ENCODE measurements at places on chromosomes 4 and X.

DNA sequence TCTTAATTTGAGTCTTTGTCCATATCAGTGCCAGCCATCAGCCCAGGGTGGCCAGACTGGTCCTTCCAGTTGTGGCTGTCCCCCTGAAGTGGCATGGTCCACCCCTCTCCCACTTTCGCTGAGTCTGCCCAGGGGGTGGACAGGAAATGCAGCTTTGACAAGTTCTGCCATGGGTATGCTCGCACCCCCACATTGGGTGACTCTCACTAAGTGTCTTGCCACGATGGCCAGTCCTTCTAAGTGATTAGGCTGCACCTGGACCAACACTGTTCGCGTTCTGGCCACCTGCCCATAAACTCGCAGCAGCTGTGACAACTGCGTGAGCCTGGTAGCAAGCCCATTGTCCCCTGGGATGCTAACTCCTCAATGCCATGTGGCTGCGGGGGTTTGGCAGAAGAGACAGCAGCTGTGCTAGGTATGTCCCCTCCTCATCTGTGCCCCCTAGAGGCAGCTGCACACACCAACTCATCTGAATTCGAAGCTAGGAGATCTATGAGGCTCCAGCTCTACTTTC is 10.0 kb upstream of the LNX1 start:
- peak; percentile 83 for DNase-seq

GRCh38 chrX:34426334-34426733 is 230.8 kb downstream of the TMEM47 start:
- DNase-seq = no peak

- peak; percentile 22 for DNase-seq
Observed at GRCh38 chrX:38991656-38992440, 190.6 kb downstream of the MID1IP1 start.

DNA sequence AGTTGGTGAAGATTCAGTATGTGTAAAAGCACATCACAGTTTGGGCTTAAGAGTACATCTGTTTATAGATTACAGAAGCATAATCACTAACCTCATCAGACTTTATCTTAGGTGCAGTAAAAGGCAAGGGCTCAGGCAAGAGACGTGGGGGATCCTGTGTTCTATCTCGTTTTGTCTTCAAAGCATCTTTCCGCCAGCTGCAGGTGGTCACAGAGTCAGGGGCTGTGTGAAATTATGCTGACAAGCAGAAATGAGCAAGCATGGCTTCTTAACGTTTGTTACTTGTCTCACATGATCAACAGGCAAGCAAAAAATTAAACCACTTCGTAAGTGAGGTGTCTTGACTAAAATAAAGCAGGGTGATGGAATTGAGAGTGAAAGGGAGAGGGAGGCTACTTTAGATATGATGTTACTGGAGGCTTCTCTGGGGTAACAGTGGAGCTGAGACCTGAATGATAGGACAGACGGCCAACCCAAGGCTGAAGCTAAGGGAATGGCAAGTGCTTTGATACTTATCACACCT is 1.4 kb upstream of the TEC start:
- DNase-seq = no peak

- DNase-seq = no peak
Observed at GRCh38 chr4:61143461-61143860, 56.7 kb upstream of the ADGRL3 start.

DNA sequence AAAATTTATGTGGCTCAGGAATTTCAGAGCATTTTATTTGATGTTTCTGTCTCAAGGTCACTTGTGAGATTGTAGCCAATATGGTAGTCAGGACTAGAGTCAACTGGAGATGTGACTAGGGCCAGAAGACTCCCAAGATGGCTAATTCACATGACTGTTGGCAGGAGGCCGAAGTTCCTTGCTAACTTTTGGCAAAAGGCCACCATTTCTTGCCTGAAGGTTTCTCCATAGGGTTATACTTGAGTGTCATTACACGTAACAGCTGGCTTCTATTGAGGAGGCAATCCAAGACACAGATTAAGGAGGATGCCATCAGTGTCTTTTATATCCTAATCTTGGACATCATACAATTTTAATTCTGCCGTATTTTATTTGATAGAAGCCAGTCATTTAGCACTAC is 162.3 kb upstream of the MAOA start:
- no peak for DNase-seq

- no peak for DNase-seq
Observed at GRCh38 chr4:102678107-102678506, 82.7 kb downstream of the MANBA start.

- no peak for DNase-seq
Observed at GRCh38 chr4:17647927-17648326, 33.5 kb downstream of the MED28 start.

- peak; percentile 9 for DNase-seq
Observed at GRCh38 chr4:154305616-154306015, 186.0 kb downstream of the DCHS2 start.

- DNase-seq = no peak
Observed at GRCh38 chr4:109072595-109072994, 229.9 kb downstream of the COL25A1 start.

DNA sequence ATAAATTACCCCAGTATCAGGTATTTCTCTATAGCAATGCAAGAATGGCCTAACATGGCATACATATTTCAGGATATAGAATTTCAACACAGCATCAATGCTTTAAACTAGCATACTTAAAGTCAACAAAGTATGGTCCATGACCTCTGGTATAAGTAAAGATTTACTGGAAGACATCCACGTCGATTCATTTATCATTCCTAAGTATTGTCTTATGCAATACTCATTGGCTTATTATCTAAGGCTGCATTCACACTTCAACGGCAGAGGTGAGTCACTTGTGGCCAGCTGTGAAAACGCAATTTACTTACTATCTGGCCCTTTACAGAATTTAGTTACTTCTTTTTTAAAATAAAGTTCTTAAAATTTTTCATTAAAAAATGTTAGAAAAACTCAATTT is 42.6 kb downstream of the ADGRA3 start:
- no peak for DNase-seq

DNA sequence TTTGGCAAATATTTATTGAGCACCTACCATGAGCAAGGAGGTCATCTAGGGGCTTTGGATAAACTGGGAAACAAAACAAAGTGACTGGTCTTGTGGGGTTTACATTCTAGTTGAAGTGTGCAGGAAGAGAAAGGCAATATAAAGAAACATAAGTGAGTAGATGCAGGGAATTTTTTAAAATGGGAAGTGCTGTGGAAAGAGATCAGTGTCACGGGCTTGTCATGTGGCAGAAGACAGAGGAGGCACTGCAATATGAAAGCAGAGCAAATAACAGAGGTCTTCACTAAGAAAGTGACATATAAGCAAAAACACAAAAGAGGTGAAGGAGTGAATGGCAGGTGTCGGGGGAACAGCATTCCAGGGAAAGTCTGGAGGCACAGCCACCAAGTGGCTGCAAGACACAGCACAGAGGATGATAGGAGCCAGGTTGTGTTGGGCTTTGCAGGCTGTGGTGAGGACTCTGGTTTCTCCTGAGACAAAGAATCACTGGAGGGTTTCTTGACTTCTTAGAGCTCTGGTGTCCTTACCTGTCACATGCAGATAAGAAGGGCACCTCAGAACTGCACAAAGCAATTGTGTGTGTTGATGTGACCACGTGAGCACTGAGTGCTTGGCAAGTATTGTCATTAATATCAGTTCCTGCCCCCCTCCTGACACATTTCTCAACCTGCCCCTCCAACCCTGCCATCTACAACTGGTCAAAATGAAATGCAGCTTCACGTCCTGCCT is 143.5 kb downstream of the TSPAN5 start:
- DNase-seq = no peak

- DNase-seq = no peak
Observed at GRCh38 chrX:103774070-103774642, 2.5 kb upstream of the PLP1 start.

DNA sequence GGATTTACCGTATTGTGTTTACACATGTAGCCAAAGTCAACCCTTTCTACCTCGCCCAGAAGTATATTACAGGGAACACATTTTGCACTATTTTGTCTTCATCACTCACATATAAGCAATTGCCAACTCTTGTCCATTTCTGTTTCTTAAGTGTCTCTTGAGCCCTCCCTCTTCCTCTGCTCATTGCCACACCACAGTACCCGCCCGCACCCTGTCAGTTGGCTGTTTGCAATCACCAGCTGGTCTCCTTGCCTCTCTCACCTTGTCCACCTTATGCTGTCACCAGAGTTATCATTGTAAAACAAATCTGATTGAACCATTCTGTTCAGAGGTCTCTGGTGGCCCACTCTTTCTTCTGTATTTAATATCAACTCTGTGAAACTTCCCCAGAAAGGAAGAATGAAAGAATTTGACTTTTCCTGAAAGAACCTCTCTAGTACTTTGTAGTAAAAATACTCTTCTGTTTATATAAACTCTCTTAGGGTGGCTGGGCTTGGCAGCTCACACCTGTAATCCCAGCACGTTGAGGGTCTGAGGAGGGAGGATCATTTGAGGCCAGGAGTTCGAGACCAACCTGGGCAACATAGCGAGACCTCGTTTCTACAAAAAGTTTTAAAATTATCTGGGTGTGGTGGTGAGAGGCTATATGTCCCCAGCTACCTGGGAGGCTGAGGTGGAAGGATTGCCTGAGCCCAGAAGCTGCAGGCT is 50.2 kb downstream of the ING2 start:
- DNase-seq = no peak

- no peak for DNase-seq
Observed at GRCh38 chr4:110131916-110132315, 66.5 kb downstream of the ELOVL6 start.

DNA sequence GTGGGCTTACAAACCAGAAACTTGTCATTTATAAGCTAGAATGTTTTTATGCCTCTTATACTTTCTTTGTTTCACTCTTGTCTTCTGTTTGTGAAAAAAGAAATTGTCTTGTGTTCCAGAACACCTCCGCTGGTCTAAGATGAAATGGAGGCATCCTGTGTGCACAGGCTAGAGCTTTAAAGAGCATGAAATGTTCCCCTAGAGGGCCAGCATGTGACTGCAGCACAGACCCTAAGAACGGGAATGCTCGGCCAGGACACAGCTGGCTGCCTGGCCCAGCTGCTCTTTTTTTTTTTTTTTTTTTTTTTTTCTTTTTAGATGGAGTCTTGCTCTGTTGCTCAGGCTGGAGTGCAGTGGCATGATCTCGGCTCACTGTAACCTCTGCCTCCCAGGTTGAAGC is 33.6 kb downstream of the SETD7 start:
- DNase-seq = peak; percentile 78

DNA sequence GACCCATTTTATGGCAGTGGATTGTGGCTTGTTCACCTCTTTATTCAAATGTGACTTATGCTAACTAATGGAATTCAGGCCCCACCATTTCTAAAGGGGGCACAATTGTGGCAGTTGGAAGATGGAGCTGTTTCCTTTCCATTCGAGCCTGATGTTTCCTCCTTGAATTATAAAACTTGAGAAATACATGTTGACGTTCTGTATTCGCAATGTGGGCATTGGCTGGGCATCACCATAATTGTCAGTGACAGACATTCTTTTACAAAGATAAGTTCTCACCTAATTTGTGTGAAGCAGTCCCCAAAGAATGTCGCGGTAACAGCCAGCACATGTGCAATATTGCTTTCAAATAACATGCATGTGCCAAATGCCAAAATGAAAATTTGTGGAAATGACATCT is 1070.2 kb upstream of the TENM3 start:
- peak; percentile 12 for DNase-seq

DNA sequence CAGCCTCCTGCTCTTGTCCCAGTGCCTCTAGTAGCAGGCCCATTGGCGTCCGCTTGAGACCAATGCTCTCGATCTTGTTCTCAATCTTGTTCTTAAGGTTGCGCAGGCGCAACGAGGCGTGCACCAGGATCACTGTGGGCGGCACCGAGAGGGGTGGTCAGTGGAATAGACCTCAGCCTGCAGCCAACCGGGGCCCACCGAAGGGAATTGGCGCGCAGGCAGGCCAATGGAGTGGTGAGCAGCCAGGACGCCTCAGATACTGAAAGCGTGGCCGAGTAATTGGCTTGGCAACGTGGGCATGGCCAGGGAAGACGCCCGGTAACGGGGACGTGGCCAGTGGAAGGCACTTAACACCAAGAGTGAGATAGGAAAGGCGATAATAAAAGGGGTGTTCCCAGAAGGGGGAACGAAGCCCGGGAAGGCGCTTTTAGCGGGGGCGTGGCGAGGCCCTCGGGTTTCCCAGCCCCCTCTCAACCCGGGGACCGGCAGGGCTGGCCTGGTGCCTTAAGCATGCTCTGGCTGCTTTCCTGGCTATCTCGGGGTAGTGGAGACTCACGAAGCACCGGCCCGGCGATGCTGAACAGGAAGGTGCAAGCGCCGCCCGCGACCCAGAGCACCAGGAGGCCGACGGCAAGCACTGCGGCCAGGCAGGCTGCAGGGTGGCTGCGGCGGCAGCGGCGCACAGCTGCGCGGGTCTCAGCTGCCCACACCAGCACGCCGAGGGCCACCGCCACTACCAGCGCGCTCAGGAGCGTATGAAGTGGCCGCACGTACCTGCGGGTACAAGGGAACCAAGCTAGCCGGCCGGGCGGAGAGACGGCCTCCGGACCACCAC is 1.7 kb downstream of the PRAF2 start:
- peak; percentile 88 for DNase-seq

- DNase-seq = no peak
Observed at GRCh38 chr4:134529629-134530028, 328.0 kb upstream of the PABPC4L start.

DNA sequence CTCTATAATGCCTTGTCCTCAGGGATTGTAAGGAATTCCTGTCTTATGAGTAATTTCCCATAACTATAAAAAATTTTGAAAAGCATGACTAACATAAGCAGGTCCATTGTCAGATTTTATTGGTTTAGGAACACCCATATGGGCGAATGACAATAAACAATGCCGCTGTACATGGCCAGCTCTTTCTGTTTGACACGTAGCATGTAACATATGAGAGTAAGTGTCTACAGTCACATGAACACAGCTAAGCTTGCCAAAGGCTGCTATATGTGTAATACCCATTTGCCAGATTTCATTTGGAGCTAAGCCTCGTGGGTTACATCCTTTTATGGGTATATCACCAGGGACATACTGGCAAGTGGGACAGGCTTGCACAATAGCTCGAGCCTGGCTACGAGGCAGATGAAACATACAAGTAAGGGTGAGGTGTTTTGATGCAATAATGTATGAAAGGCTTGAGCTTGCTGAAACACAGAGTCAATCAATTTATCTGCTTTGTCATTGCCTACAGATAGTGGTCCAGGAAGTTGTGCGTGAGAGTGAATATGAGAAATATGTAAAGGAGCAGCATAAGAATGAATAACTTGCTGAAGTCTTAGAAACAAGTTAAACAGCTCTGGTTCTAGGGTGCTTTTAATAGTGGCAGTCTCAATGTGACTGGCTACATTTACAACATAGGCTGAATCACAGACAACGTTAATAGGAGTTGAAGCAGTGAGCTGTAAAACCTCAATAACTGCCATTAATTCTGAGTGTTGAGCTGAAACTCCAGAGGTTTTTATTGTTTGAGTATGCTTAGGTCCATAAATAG is 67.4 kb upstream of the UGT2B10 start:
- DNase-seq = no peak

DNA sequence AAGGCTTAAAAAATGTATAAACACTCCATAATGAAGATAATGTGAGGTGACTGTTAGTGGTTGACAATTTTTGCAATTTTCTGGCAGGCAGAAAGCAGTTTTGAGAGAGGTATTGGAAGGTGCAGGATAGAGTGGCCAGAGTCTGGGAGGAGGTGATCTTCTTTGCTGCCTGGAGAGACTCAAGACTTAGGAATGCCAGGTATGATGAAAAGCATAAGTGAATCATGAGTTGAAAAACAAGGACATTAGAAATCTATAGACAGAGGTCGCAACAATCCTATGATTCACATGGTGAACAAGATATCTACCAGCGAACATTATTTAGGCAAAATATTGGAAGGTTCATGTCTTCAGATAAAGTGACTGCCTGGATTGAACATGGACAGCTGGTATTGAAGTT is 118.5 kb downstream of the CFAP299 start:
- DNase-seq = no peak

All from muscle of leg (tissue), 16 donors.